Psoas muscle (tissue), 8 donors: ENCODE measurements at places on chromosomes 11 and 22. TPM values are rescaled to one million over a fixed set of nuclear protein-coding genes. Genes with fewer than 3 reads are reported as not detected.

The GLYAT gene
- 0.54 TPM for total RNA-seq

The PHOX2A gene
- not detected for total RNA-seq

The LRRN4CL gene
- 4.7 TPM for total RNA-seq

DNA sequence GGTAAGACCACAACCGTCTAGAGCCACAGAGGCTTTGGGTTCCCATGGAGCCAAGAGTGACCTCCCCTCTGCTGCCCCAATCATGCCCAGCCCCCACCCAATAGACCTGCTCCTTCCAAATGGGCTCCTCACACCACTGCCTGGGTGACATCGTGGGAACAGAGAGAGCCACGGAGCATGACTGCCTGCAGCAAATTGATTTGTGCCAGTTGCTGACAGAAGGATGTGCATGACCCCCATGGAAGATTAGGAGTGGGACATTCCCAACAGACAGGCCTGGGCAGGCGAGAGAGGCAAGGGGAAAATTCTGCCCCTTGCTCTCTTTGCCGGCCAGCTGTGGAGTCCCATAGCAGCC, 88.5 kb downstream of the TENM4 start:
- DNase-seq: no peak

GRCh38 chr11:116990061-116990473, 108.2 kb downstream of the SIK3 start:
- DNase-seq: no peak

GRCh38 chr11:105177658-105178057, 38.1 kb upstream of the CARD18 start:
- DNase-seq: no peak

GRCh38 chr11:18485913-18486528, 30.4 kb downstream of the LDHAL6A start:
- DNase-seq: no peak

DNA sequence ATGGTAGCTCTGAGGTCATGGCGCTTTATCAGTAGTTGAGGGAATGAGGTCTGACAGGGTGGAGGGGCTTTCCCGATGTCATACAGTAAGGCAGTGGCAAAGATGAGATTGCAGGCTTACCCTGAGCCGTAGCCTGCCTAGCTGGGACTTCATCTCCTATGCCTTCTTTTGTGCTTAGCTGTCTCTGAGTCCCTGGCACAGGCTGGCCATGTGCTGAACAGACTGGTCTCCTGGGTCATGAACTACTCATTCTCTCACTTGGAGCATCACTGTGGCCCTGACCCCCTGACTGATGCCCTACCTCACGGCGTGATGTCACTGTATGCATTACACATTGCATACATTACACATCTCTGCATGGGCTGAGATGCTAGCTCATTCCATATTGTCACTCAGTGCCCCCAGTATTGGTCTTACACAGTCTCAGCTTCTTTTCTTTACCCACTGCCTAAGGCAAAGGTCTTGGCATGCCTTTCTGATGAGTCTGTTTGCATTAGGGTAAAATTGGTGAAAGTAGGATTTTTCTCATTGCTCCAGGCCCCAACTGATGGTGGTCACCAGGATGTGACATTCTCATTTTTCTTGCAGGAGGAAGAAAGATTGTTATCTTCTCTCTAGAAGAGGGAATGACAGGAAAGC, 389.4 kb upstream of the CADM1 start:
- no peak for DNase-seq

- no peak for DNase-seq
Observed at GRCh38 chr11:68610452-68611116, 73.8 kb upstream of the GAL start.
